OCI-LY7 (cell line): ENCODE measurements at places on chromosomes 2 and 18.
A peak's percentile ranks its signal among the peaks of the same experiment; 100 is the strongest.

DNA sequence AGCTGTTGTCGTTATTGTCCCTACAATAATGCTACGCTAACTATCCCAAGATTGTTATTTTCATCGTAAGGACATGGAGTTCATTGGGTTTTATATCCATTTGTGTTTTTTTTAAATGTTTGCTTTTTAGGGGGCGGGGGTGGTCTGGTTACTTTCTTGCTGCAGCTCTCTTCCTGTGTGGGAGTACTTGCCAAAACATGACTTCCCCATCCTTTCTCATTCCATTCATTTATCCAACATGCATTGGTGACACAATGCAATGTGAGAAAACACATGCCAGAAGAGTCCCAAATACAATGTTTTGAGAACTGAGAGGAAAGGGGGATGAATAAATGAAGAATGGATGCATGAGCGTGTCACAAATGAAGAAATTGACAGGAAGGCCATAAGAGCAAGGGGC, 55.9 kb downstream of the E2F6 start:
- no peak for DNase-seq

- DNase-seq, result no peak
Measured at GRCh38 chr2:1136846-1137245, 186.2 kb downstream of the SNTG2 start.

DNA sequence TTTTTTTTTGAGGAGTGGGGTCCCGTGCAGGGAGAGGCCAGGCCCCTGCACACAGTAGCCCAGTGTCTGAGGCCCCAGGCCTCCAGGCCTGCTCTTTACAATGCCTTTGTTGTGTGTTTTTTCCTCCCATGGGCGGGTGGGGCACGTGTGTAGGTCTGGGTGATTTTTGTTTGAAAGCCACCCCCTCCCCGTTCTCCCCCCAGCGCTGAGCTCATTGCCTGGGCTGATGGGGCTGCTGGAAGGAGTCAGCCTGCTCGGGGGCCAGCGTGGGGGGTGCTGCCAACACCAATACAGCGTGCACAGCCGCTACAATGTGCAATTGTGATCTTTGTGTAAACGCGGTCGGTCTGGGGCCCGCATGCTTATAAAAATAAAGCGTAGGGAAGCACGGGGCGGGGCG, 142.7 kb downstream of the DYSF start:
- DNase-seq, result no peak

GRCh38 chr2:57776916-57777315, 269.7 kb upstream of the VRK2 start:
- DNase-seq, result no peak

GRCh38 chr2:144431392-144431783, 88.5 kb downstream of the ZEB2 start:
- peak; percentile 45 for DNase-seq

DNA sequence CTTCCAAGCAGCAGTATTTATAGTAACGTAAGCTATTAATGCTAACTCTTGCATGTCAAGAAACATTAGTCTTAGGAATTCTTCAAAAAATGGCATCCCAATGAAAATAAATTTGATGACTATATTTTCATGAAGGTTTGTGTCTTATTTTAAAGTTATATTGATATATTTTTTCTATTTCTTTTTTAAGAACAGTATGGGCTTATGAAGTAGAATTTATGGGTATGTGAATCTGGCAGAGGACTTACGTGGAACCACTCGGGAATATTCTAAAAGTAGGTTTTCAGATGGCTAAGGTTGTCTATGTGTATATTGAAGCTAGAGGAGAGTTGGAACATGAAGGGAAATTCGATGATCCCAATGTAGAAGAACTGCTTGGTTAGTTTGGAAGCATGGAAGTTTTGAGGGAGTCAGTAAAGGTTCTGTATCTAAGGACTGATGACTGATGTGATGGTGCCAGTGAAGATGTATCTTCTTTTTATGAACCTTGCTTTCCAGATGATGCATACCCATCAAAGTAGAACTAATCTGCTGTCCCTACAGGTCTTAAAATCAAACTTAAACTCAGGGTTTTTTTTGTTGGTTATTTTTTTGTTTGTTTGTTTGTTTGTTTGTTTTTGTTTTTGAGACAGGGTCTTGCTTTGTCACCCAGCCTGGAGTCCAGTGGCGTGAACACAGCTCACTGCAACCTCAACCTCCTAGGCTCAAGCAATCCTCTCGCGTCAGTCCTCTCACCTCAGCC, 39.5 kb downstream of the DDX1 start:
- no peak for DNase-seq
